ENCODE measurements at places on chromosomes 3 and 15. TPM values are rescaled to one million over a fixed set of nuclear protein-coding genes. Genes with fewer than 3 reads are reported as not detected.

DNA sequence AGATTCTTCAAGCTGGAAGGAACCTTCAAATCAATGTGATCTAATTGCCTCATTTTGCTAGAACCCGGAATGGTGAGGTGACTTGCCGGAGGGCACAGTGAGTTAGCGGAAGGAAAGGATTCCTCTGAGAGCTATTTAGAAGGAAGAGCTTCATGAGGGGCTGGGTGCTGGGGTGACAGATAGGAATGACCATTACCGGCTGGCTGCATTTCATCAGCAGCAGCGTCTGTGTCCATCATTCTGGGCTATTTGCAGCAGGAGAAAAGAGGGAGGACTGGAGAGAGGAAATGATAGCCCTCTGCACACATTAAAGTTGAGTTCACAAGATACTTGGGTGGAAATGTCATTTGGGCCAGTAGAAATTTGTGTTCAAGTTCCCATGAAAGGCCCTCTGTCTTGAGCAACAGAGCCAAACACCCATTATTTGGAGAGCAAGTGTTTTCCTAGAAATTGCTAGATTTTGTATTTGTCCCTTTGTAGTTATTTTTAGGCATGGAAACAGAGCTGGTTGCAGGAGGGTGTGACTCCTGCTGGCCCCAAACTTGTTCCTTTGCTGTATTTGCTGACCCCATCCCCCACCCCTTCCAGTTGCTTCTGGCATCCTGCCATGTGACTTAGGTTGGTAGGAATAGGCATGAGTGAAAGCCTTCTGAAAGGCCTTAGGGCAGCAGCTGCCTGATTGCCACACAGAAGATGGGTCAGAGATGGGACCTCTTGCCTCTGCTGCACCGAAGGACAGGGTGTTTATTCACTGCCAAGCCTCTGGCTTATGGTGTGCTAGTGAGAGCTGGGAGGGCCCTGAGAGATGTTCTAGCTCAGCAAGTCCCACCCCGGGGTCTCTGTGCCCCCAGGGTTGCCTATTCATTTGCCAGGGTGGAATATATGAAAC is 87.5 kb upstream of the PLXNA1 start:
- H3K4me1 ChIP-seq = no peaks in the 10 kb centered on the region
- DNase-seq = no peak
- no peaks in the 10 kb centered on the region for H3K36me3 ChIP-seq

DNA sequence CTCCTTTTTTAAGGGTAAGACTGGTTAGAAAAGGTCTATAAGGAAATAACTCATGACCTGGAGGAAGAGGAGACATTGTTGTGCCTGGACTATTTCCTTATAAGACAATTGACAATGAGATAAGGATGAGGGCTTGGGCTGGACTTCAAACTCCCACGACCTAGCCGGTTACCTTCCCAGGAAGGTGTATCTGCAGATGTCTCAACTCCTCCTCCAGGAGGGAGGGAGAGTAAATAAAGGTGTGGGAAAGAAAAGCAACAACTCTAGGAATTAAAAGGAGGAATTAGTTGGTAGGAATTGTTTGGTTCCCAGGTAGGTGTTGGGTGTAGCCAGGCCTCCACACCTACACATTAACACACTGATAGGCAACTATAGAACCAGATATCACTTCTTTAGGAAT is 97.8 kb upstream of the TBL1XR1 start:
- DNase-seq = no peak
- H3K27ac ChIP-seq = peak overlapping the region; percentile 68
- H3K36me3 ChIP-seq = no peaks in the 10 kb centered on the region

GRCh38 chr3:127532561-127533203 is 57.9 kb downstream of the TPRA1 start:
- H3K27ac ChIP-seq = no peak overlapping the region
- H3K36me3 ChIP-seq = no peaks in the 10 kb centered on the region
- no peak overlapping the region for H3K4me3 ChIP-seq
- no peak for DNase-seq
- no peaks in the 10 kb centered on the region for H3K27me3 ChIP-seq
- no peaks in the 10 kb centered on the region for H3K4me1 ChIP-seq

DNA sequence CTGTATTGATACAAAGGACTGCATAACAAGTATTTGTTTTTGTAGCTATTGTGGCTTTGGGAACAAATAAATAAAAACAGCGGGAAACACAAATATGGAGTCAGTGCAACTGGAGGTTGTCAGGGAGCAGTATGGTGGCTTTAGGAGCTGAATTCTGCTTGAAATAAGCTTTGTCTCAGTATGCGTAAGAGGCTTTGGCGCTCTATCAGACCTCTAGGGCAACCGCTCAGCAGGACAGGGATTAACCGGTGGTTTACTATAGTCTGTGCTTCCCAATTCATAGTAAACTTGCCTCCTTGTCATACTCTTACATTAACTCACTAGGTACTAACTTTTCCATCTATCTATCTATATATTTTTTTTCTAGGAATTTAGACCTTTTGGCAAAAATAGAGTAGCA is 104.6 kb downstream of the ZIC1 start:
- no peaks in the 10 kb centered on the region for H3K4me1 ChIP-seq
- H3K36me3 ChIP-seq = no peaks in the 10 kb centered on the region
- DNase-seq = no peak
- H3K27ac ChIP-seq = no peak overlapping the region
- no peak overlapping the region for H3K4me3 ChIP-seq

Gene FBXL2
- 11.9 TPM for total RNA-seq

- no peaks in the 10 kb centered on the region for H3K4me1 ChIP-seq
- no peak overlapping the region for H3K4me3 ChIP-seq
- H3K27me3 ChIP-seq = no peaks in the 10 kb centered on the region
- H3K27ac ChIP-seq = no peak overlapping the region
- DNase-seq = no peak
Observed at GRCh38 chr3:152646004-152646403, 188.9 kb upstream of the P2RY1 start.
